Central memory CD4-positive, alpha-beta T cell (primary cell): ENCODE measurements at places on chromosomes 2 and 18.
A peak's percentile ranks its signal among the peaks of the same experiment; 100 is the strongest.

GRCh38 chr2:41061356-41061755, 609.5 kb upstream of the SLC8A1 start:
- DNase-seq = no peak

DNA sequence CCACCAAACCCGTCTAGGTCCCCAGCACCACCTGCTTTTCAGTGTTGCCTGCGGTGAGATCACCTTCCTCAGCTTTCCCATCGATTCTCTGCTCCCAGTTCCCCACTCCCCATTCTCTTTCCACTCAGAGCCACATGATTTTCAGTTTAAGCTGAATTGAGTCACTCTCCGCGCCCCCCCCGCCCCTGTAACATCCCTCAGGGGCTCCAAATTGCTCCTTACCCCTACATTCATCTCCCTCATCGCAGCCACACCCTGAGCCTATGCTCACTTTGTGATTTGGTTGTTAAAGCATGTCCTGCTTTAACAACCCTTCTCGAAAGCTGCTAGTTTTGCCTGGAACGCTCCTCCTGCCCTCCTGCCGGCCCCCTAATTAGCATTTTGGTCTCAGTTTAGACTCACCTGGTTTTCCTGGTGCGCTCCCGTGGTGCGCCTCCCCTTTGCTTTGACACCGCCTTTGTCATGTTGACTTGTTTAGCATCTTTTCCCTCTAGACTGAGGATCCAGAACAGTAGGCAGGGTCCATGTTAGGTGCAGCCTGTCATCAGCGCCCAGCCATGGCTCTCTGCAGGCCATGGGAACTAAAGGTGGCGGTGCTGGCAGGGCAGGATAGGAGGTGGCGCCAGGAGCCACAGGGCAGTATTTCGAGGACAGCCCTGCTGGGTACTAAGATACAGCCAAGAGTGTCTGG, 60.8 kb downstream of the ST3GAL5 start:
- no peak for DNase-seq

- no peak for DNase-seq
Measured at GRCh38 chr2:51620796-51621195, 588.9 kb upstream of the NRXN1 start.

- no peak for DNase-seq
Measured at GRCh38 chr18:45213040-45213333, 402.3 kb upstream of the SLC14A2 start.

DNA sequence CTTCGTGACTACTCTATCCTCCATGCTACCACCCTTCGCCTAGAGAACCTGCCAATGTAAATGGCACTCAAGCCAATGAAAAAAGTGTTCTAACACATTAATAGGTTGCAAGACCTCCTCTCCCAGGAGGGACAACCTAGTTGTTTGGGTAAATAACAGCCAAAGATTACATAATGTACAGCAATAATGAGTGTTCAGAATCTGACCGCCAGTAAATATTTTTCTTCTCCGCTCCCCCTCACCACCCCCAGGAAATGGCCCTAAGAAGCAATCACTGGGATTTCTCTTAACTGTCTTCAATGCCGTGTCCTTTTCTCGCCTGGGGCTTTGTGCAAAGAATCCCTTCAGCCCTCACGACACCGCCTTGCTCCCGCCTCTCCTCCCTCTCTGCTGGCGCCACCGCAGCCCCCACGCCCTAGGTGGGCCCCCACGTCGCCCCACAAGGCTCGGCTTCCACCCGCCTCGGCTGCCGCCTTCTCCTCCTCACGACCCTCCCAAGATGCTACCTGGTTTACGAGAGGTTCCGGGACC, 458 bp downstream of the HYCC2 start:
- DNase-seq = no peak

GRCh38 chr2:23435250-23436035, 50.5 kb downstream of the KLHL29 start:
- no peak for DNase-seq

DNA sequence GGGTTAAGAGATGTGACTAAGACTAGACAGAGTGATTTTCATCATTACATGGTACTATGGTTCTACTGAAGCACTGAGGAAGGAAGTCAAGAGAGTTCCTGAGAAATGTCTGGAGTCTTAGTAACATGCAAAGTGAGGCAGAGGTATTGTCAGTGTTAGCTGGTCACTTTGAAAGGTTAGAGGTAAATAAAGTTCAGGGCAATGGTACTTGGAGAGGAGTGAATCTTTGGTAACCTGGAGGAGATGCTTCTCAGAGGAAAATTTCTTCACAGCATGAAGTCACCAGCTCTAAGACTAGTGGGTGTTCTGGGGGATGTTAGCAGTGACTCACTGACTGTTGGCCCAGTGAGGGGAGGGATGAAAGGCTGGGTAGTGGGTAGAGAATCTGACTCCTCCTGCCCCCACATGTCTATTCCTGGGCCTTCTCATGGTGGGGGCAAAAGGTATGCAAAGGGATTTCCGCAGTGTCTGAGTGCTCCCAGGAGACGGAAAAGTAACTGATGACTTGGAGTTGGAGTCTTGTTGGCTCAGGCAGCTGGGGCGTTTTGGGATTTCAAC, 23.3 kb upstream of the IL1RN start:
- no peak for DNase-seq

GRCh38 chr2:200616193-200616592, 30.4 kb downstream of the AOX1 start:
- no peak for DNase-seq

DNA sequence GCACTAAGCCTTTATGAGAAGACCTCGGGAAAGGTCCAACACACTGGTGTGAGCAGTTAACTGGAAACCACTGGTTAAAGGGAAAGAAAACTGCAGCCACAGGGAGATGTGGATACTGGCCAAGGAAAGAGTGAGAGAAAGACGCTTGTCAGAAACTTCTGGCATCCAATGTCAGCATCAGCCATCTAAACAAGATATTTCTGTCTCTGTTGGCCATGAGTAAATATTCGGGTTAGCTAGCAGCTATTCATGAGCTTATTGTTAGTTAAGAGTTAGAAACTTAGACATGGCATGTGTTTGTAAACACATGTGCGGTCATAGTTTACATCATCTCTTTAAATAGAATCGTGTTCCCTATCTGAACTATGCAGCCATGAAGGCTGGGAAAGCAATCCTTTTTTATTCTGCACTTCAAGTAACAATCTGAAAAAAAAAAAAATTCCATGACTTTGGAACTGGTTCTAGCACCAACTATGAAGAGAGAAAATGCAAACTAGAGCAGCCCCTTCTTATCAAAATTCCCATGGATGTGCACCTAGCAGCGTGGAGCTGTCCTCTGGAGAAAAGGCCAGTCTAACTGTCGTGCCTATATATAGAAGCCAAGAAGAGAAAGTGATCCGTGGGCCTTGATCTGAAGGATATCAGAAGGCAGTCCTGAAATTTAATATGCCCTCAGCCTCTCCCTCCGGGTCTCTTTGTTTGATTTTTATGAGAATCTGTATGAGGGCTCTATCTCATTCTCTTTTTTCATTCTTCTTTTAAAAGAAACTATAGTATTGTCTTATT, 84.0 kb upstream of the RFX8 start:
- DNase-seq = no peak

DNA sequence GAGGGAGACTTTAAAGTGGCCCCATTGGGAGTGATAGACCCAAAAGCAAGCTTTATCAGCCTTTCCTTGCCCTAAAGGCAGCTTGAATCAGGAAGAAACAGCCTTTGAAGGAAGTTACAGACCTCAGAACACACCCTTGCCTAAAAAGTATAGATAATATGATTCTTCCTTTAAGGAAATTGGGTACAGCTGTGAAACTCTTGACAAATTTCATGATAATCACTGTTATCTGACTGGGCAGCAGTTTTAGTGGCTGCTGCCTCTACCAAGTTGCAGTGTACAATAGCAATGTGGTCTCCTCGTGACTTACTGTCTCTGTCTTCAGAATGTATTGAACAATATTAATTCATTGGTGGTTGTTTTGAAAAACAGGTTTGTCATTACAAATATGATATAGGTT, 16.7 kb downstream of the HOXD1 start:
- no peak for DNase-seq

GRCh38 chr2:166293984-166294383, 81.8 kb downstream of the SCN9A start:
- DNase-seq = no peak

- DNase-seq = no peak
Measured at GRCh38 chr18:74530584-74530862, 3.8 kb upstream of the CNDP1 start.

DNA sequence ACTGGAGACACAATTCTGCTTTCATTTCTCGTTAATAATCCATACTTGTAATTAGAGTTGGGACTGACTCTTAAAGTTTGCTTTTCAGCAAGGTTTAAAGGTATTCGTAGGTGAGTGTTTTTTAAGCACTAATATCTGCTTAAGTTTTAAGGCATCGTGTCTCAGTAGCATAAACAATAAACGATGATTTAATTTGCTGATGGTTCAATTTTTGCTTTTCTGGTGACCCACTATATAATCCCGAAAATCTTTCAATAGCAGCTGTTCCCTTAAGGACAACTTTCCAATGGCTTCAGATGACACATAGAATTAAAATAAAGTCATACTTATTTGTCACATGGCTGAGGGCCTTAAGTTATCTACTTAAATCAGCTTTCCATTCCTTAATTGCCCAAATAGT, 859.5 kb upstream of the SOX11 start:
- DNase-seq = no peak

DNA sequence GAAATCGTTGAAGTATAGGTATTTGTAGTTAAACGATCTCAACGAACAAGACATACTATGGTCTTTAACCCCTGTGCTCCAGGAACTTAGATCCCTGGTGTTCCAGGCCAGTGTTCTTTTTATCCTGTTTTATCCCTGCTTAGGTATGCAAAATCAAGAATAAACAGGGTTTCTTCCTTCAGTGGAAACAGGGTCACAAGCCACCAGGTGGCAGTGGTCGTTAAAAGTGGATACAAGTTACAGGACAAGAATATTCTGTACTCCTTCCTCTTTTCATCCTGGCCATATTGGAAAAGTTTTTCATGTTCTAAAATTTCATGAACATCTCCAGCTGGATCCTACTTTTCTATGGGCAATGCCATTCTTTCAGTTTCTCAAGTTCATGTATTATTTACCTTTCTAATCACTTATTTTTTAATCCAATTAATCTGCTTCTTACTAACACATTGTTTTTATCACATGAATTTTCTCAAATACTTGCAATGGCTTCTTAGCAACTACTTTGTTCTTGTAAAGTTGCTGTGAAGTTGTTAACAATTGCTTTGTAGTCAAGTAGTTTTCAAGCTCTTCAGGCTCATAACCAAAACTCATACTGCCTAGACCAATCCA, 16.4 kb upstream of the HNMT start:
- no peak for DNase-seq

DNA sequence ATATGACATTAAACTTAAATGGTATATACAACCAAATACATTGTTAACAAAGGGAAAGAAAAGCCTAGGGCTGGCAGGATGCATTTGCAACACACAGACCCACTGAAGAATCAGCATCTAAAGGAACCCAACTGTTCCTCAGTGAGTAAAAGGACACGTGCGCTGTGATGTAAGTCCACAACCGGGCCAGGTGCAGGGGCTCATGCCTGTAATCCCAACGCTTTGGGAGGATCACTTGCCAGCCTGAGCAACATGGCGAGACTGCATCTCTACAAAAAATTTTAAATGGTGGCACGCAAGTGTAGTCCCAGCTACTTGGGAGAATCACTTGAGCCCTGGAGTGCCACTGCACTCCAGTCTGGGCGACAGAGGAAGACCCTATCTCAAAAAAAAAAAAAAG, 3.9 kb downstream of the DTNB start:
- DNase-seq = no peak

- no peak for DNase-seq
Measured at GRCh38 chr2:38959466-38959865, 69.8 kb downstream of the ARHGEF33 start.

DNA sequence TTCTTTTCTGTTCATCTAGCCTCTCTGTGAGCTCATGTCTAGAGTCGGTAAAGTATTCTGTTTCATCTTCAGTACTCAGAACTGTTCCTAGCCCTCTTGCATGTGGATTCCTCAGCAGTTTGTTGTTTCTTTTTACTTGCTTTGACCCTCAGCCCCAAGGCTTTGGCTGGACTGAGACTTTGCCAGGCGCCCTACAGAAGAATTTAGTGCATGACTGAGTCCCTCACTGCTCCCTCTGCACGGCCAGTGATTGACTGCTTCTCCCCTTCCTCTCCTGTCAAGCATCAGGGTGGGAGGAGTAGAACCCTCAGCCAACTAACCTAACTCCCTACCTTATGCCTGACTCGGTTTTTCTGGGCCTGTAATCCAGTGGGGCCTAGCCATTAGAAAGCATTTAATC, 109.8 kb downstream of the ESCO1 start:
- DNase-seq = no peak

- no peak for DNase-seq
Measured at GRCh38 chr2:211390536-211391188, 834.3 kb downstream of the CPS1 start.

- DNase-seq = no peak
Measured at GRCh38 chr18:58491113-58491696, 137.7 kb downstream of the ALPK2 start.

DNA sequence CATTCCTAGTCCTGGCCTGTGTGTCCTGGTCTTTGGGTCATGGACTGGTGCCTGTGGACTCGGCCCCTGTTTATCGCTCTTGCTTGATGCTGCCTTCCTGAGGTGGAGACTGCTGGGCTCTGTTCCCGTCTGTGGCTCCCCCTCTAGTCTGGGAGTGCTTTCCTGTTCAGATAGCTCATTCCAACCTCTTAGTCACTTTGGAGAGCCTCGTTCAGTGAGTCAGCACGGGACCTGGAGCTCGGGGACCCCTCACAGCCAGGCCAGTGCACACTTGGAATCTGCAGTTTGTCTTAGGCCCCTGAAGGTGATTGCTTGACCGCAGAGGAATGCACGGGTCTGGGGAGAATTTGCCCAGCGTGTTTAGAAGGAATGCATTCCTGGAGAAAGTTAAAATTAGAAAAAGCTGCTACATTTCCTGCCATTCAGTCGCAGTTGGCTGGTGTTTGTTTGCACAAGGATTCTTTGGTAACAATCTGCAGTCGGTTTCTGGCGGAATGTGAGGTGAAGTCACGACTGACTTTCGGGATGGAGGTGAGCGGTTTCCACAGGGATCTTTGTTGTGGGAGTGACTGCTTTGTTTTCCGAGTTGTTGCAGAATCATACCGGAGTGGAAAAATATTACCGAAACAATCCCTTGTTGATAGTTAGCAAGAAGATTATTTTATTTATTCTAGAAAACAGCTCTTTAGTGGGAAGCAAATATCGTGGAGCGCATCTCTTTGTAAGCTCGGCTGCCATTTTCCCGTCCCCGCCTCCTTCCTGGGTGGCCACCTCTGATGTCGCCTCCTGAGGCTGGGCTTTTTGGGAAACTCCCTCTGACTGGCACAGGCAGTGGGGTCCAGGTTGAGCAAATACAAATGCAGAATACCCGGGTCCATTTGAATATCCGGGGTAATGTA, 29.6 kb downstream of the SH3BP4 start:
- DNase-seq = no peak

- no peak for DNase-seq
Measured at GRCh38 chr2:142065700-142066099, 65.1 kb downstream of the LRP1B start.

GRCh38 chr18:59846814-59847490, 52.8 kb upstream of the PMAIP1 start:
- no peak for DNase-seq

- DNase-seq = no peak
Measured at GRCh38 chr2:149739171-149739882, 151.8 kb upstream of the MMADHC start.

- peak; percentile 72 for DNase-seq
Measured at GRCh38 chr18:70659036-70659925, 370.4 kb downstream of the SOCS6 start.
